CD4-positive, alpha-beta T cell treated with Interleukin-17A for 1 hour (primary cell): ENCODE measurements at places on chromosomes 11 and 22.

DNA sequence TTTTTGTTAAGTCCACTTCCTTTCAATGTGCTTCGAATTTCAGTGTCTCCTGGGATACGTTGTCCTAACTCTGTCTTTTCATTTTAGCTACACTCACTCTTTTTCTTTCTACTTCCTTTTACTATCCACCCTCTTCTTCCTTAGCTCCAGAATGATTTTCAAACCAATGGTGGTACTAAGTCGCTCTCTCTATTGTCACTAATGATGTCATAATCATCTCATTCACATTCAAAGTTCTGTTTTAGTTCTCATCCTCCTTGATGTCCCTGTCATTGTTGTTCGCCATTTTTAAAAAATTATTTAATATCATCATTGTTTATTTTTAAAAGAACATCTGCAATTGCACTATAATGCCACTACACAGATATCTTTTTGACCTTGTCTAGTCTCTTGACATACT is 47.3 kb downstream of the NNMT start:
- DNase-seq, result no peak

DNA sequence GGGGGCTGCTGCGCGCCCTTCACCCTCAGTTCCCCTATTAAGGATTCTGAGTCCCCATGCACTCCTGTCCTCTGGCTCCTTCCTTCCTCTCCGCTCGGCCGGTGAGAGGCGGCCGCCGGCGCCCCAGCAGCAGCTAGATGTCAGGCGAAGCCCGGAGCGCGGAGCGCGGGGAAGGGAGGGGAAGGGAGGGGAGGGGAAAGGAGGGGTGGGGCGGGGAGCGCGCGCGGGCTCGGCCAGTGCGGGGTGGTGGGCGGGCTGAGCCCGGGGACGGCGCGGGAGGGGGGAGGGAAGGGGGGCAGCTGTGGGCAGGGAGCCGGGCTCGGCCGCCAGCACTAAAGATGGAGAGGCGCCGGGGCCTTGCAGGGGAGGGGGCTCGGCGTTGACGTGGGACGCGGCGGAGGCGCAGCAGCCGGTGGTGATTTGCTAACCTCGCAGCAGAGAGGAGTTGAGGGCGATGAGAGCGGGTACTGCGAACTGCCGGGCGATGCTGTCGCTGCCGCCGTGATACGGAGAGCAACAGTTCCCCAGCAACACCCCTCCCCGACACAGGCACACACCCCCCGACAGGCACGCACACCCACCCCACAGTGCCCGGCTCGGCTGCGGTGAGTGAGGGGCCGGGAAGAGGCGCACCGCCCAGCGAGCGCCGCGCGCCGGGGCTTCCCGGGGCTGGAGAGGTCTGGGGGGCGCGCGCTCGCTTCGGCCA is at the start of gene ZBTB16:
TSS of gene ZBTB16 (plus strand) at position 434 of the 706 bp plus-strand sequence. CDS start 3,590 bp downstream, outside the sequence.
- DNase-seq, result peak; percentile 70

DNA sequence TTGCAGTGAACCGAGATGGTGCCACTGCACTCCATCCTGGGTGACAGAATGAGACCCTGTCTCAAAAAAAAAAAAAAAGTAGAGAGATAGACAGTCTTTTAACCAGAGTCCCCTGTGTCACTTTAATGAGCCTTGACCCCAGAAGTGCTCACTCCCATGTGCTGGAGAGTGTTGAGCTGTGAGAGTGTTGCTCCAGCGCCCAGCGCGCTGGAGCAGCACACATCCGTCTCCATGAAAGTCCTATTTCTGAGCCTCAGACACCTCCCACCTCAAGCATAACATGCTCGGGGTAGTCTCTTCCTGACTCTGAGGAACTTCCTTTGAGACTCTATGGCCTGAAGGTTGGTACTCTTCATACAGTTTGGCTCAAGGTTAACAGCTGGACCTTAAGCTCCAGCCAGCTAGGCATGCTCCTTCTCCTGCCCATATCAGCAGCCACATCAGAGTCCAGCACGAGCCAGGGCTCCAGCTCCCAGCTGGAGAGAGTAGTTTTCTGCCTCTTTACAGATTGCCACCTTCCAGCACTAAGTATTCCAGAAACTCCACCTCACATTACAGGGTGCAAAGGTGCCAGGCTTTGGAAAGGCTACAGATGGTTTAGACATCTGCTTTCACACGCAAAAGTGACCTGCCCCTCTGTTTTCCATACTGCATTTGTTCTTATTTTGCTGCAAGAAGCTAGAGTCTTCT is 29.4 kb upstream of the UBASH3B start:
- DNase-seq, result no peak

DNA sequence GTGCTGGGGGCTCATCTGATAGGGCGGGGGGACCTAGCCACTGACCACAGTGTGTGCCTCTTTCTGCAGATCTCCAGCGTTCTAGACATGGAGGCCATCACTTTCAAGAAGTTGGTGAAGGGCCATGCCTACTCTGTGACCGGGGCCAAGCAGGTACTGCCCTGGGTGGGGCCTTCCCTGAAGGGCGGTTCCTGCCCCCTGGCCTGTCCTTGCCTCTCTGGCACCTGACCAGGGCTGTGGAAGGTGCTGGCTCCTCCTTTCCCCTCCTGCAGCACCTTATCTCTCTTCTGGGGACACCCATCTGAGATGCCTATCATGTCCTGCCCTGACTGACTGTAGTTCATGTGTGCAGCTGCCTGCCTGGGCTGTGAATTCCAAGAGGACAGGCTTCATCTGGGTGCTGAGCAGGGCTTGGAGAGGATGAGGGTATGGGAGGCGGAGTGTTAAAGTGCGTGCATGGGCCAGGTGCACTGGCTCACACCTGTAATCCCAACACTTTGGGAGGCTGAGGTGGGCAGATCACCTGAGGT is 5.5 kb downstream of the CAPN1 start:
- DNase-seq, result no peak

DNA sequence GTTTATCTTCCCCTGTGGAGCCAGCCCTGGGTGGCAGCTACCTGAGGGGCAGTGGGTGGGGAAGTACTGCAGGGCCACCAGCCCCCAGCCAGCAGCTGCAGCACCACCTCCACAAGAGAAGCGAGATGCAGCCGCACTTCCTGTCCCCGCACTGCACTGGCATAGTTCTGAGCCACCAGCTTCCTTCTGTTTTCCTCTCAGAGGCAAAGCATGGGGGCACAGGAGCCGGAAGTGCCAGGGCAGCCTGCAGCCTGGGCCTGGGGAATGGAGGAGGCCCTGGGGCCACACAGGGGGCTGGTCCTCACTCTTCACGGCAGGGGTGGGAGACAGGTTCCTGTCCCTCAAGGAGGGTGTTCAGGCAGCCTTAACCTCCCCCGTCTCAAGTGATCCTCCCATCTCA is 11.9 kb upstream of the SH3BP1 start:
- DNase-seq, result peak; percentile 65

DNA sequence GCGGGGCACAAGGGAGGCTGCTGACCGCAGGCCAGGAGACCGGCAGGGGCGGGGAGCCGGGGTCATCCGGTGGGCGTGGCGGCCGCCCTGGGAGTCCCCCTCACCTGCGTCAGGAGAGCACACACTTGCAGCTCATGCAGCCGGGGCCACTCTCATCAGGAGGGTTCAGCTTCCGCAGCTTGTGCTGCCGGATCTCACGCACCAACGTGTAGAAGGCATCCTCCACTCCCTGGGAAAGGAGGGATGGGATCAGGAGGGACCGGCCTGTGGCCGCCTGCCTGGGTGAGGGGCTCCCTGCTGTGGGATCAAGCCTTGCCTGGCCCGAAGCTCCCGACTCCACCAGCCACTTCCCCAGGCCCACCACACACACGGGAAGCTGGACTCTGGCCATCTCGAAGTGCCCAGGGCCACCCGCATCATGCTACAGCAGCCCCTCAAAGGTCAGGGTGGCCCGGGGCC is 2.8 kb downstream of the HRAS start:
- DNase-seq, result no peak

GRCh38 chr22:48489551-48490499 is 1337.8 kb downstream of the BRD1 start:
- no peak for DNase-seq

DNA sequence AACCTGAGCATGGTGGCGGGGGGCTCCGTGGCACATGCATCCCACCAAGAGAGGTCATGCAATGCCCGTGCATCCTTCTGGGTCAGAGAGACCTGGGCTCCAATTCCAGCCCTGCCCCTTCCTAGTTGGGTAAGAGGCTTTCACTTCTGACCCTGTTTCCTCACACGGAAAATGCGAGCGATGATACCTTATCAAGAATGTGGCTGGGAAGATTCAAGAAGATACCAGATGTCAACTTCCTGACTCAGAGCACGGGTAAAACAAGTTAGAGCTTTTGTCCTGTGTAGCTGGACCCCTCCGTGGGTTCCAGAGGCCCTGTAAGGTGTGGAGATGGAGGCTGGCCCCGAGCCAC is 8.7 kb upstream of the DGKZ start:
- no peak for DNase-seq

DNA sequence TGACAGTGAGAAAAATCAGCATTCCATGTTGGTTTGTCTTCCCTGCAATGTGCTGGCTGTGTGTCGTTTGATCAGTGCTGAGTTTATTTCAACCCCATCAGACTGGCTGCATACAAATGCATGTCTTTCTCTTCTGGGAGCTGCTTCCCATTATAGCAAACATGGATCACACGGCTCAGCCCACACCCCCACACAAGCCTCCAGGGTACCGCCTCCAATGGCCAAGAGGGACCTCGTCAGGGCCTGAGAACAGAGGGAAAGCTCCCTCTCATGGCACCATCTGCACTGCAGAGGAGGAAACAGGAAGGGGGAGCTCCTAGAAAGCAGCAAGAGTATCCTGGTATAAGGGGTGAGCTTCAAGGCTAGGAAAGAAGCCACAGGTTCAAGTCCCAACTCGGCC is 214.2 kb downstream of the LARGE1 start:
- no peak for DNase-seq

DNA sequence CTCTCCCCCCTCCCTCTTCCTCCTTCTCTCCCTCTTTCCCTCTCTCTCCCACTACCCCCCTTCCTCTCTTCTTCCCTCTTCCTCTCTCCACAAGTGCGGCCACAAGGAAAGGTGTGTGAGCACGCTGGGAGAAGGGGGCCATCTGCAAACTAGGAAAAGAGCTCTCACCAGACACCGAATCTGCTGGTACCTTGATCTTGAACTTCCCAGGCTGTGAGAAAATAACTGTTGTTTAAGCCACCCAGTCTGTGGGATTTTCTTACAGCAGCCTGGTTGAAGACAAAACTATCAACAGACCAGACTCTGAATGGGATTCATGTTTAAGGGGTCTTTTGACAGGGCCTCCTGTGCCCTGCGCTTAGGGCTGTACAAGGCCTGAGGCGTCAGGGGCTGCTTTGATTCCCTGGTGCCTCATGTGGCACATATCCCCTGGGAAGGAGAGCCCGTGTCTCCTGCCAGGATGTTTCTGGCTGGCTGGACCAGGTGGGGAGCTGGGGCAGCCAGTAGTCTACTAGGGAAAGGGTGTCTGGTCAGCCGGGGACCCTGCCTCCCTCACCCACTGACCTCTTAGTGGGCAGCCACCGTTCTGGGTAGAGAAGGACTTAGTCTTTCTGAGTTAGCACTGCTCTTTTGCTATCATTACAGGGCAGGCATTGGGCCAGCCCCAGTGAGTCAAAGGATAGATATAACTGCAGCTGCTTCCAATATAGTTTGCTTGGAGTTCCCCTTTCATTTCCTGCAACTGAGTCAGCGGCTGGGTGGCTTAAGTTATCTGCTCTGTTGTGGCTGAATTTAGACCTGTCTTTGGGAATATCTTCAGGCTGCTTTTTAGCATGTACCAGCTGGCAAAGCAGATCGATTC is 6.2 kb downstream of the PANX1 start:
- DNase-seq, result no peak

- DNase-seq, result no peak
Observed at GRCh38 chr11:95255251-95256145, 24.5 kb upstream of the SESN3 start.

DNA sequence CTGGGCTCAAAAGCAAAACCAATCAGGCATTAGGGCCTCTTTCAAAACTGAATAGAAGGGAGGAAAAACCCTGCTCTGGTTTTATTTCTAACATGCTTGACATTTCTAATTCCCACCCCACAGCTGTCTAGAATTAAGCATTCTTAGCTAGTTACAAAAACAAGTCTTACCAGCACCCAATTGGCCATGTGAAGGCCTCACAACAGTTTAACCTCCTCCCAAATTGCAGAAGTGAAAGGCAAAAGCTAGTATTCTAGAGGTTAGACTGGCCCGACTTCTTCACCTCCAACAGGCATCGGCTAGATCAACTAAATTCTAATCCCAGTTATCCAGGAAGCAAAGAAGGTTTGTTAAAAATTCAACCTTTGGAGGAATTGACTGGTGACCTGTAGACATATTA is 6.5 kb downstream of the SF1 start:
- no peak for DNase-seq

- DNase-seq, result peak; percentile 29
Observed at GRCh38 chr11:77142091-77142975, 14.3 kb downstream of the MYO7A start.

GRCh38 chr11:93668171-93668570 is 6.7 kb downstream of the CEP295 start:
- no peak for DNase-seq

DNA sequence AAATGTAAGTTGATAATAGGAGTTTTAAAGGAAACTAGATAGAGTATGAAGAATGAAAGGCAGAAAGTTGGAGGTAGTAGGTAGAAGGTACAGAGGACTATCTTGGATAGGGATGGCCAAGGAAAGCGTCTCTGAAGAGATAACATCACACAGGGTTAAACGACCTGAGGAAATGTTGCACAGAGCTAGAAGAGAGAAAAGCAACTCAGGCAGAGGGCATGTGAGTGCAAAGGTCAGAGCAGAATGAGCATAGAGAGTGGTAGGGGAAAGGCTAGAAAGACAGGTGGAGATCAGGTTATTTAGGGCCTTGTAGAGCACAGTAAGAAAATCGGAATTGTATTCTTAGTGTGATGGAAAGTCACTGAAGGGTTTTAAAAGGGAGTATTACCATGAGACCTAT is 232.0 kb downstream of the SOX6 start:
- no peak for DNase-seq

DNA sequence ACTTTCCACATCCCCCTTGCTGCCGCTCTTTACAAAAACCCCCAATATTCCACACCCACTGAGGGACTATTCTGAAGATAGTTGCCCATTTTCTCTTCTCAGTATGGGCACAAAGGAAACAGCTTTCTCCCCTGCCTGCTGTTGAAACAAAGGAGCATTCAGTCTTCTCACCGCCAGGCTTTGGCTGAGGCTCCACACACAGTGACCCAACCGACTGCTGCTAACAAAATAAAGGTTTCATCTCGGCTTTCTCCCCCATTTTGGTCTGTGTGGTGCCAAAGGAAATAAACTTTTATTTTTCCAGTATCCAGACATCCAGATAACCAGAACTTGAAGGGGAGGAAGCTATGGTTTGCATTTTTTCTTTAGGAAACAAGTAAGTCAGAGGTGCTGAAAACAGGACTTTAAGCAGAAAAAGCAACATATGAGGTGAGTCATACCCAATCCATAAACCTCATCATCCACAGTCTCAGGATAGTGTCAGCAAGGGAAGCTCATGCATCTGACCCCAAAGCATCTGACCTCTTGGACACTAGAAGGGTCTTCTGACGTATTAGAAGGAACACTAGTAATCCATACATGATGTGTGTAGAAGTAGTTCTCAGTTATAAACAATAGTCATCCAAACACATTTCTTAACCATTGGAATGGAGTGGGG is 6.4 kb downstream of the CLMP start:
- no peak for DNase-seq

DNA sequence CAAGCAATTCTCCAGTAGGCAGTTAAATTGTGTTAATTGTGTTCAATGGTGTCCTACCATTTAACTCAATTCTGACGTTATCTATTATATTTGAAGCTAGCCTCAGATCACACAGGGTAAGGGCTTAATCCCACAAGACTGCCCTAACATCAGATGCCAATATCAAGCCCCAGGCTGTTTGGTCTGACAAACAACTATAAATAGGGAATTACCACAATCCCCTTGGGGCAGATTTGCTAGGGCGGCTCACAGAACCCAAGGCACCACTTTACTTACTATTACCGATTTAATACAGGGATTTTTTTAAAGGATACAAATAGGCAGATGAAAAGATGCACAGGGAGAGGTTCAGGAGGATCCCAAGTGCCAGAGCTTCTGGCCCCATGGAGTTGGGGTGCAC is 678.4 kb downstream of the OPCML start:
- DNase-seq, result no peak
